Tibial artery (tissue), 4 donors: ENCODE measurements at places on chromosomes 12 and 14.

GRCh38 chr14:86989285-86989684 lies 1003.7 kb downstream of the GALC start:
- DNase-seq, result no peak
- H3K27me3 ChIP-seq, result no peaks in the 10 kb centered on the region
- H3K4me3 ChIP-seq, result no peak overlapping the region

DNA sequence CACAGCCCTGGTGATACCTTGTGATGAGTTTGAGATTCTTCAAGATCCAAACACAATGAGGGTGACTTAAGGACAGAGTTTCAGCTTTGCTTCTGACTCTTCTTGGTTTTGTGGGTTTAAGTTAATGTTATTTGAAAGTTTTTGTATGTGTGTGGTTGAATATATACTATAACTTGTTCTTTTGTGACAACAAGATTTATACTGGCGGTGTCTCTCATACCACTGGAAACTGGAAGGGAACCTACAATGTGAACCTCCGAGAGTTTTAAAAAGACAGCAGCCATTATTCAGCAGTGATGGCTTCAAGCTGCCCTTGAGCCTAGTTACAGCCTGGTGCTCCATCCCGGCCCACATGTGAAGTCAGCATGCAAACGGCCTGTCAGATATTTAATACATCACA lies 87.9 kb upstream of the IGF1 start:
- no peaks in the 10 kb centered on the region for H3K27me3 ChIP-seq
- no peaks in the 10 kb centered on the region for H3K36me3 ChIP-seq
- no peak for DNase-seq
- no peak overlapping the region for H3K4me3 ChIP-seq
- H3K27ac ChIP-seq, result no peak overlapping the region
- no peaks in the 10 kb centered on the region for H3K4me1 ChIP-seq

- H3K4me3 ChIP-seq, result no peak overlapping the region
- no peaks in the 10 kb centered on the region for H3K36me3 ChIP-seq
- H3K4me1 ChIP-seq, result peaks cover 6% of the 10 kb centered on the region
- no peak for DNase-seq
- H3K27ac ChIP-seq, result no peak overlapping the region
- H3K27me3 ChIP-seq, result no peaks in the 10 kb centered on the region
Observed at GRCh38 chr14:104221636-104222369, 83.4 kb downstream of the KIF26A start.

DNA sequence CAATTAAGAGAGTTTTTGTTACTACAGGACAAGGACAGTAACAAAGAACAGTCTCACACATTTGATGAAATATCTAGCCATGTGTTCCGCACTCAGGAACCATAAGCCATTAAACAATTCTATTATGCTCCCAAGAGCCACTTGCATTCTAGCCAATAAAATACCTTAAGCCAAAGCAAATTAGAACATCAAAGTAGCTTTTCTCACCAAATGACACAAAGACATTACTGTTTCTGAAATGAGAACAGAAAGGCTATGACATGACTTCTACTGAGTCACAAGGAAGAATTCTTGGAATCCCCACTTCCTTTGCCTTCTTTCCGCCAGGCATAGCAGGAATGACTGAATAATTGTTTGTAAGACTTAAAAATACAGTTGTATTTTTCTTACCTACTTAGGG lies 445.8 kb downstream of the ATP23 start:
- H3K36me3 ChIP-seq, result no peaks in the 10 kb centered on the region
- H3K27me3 ChIP-seq, result no peaks in the 10 kb centered on the region
- no peak overlapping the region for H3K4me3 ChIP-seq
- H3K4me1 ChIP-seq, result no peaks in the 10 kb centered on the region
- H3K27ac ChIP-seq, result no peak overlapping the region

GRCh38 chr14:56379956-56380355 lies 199.6 kb upstream of the TMEM260 start:
- no peaks in the 10 kb centered on the region for H3K27me3 ChIP-seq
- H3K36me3 ChIP-seq, result no peaks in the 10 kb centered on the region
- no peak for DNase-seq

DNA sequence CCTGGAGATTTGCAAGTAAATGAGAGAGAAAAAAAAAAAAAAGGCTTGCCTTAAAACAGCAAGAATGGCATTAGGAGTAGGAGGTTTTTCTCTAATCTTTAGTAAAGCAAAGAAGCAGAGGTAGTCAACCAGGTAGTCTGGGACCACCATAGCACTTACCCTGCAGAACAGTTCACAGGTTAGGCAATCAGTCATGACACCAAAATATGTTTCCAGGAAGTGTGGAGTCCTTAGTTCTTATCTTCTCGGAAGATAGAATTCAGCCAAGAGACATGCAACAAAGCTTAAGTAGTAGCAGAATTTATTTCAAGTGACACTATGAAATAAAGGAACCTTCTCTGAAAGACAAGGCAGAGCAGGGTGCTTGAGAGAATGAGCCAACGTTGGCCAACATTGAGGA lies 295.8 kb downstream of the IPO8 start:
- H3K27ac ChIP-seq, result no peak overlapping the region
- no peak overlapping the region for H3K4me3 ChIP-seq
- no peak for DNase-seq
- H3K36me3 ChIP-seq, result no peaks in the 10 kb centered on the region

DNA sequence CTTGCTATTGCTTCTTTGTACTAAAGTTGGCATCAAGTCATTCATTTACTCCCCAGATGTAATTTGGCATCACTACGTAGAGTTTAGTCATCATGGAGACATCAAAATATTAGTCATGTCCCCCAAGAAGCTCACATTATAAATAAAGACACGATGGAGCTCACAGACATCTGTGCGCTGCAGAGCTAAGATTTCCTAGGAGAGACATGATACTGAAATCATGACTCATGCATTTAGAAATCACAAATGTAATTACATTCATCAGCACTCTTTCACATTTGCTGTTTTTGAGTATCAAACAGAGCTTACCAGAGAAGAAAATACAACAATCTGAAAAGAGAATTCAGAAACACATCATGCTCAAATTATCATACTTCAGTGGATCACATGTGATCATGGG lies 169.8 kb downstream of the LRIG3 start:
- H3K4me1 ChIP-seq, result no peaks in the 10 kb centered on the region
- H3K4me3 ChIP-seq, result no peak overlapping the region
- DNase-seq, result no peak
- no peaks in the 10 kb centered on the region for H3K27me3 ChIP-seq
